IPS DF 6.9 (cell line): ENCODE measurements at places on chromosomes 6 and 20.

GRCh38 chr6:130740308-130740707 is 86.9 kb upstream of the SMLR1 start:
- no peak for DNase-seq
- H3K27me3 ChIP-seq: no peaks in the 10 kb centered on the region
- H3K36me3 ChIP-seq: no peaks in the 10 kb centered on the region
- no peak overlapping the region for H3K4me3 ChIP-seq

GRCh38 chr6:136921381-136921935 is 643 bp upstream of the SLC35D3 start:
- H3K4me1 ChIP-seq: peaks cover 4% of the 10 kb centered on the region
- no peak for DNase-seq
- no peaks in the 10 kb centered on the region; the same call in 1 of the 2 replicates for H3K36me3 ChIP-seq
- H3K27me3 ChIP-seq: peaks cover 32% of the 10 kb centered on the region
- H3K4me3 ChIP-seq: peak overlapping the region; percentile 32; the same call in 1 of the 2 replicates

- H3K4me3 ChIP-seq: no peak overlapping the region
- no peak overlapping the region for H3K27ac ChIP-seq
- H3K27me3 ChIP-seq: no peaks in the 10 kb centered on the region
- no peaks in the 10 kb centered on the region for H3K4me1 ChIP-seq
- no peak for DNase-seq
- no peaks in the 10 kb centered on the region for H3K36me3 ChIP-seq
Observed at GRCh38 chr20:11755071-11755841, 162.4 kb upstream of the BTBD3 start.

- H3K4me3 ChIP-seq: no peak overlapping the region; the same call in 1 of the 2 replicates
- DNase-seq: no peak
- no peaks in the 10 kb centered on the region for H3K4me1 ChIP-seq
Observed at GRCh38 chr6:133568970-133569889, 319.7 kb upstream of the TCF21 start.

DNA sequence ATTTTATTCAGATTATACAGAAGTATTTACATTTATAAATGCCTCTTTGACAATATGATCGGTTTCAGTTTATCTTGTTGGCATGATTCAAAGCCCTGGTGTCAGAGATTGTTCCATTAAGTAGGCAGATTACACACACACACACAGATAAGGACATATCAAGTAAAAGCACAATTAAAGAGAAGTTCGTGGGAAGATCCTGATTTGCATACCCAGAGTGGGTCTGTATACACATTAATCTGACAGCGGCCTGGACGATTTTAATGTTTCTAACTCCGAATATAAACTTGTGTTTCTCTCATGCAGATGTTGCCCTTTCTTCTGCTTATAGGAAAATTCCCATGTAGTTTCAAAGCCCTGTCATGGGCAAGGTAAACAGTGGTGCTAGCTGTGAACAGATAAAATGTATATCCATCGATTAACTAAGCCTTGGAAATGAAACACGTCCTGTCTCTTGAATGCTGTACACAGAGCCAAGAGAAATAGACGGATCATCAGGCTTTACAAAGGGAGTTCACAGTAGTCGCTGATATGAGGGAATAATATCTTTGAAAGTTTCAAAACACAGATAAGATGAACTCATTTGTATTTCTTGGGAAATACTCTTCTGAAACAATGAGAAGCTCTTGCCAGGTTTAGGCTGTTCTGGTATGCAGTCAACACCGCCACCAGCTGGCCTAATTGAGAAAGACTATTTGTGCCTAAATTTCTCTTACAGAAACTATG is 108.2 kb upstream of the GMDS start:
- no peak overlapping the region for H3K4me3 ChIP-seq
- no peaks in the 10 kb centered on the region for H3K27me3 ChIP-seq
- H3K27ac ChIP-seq: no peak overlapping the region
- no peaks in the 10 kb centered on the region for H3K36me3 ChIP-seq
- peak; percentile 27 for DNase-seq

GRCh38 chr6:100300221-100300736 is 164.4 kb downstream of the SIM1 start:
- H3K36me3 ChIP-seq: no peaks in the 10 kb centered on the region
- no peak for DNase-seq
- no peak overlapping the region for H3K27ac ChIP-seq
- H3K4me1 ChIP-seq: no peaks in the 10 kb centered on the region
- no peak overlapping the region for H3K4me3 ChIP-seq

GRCh38 chr20:61789329-61789728 is 276.4 kb downstream of the TAF4 start:
- no peak overlapping the region for H3K27ac ChIP-seq
- no peaks in the 10 kb centered on the region; the same call in none of the 2 replicates for H3K27me3 ChIP-seq
- DNase-seq: no peak
- no peaks in the 10 kb centered on the region for H3K4me1 ChIP-seq

DNA sequence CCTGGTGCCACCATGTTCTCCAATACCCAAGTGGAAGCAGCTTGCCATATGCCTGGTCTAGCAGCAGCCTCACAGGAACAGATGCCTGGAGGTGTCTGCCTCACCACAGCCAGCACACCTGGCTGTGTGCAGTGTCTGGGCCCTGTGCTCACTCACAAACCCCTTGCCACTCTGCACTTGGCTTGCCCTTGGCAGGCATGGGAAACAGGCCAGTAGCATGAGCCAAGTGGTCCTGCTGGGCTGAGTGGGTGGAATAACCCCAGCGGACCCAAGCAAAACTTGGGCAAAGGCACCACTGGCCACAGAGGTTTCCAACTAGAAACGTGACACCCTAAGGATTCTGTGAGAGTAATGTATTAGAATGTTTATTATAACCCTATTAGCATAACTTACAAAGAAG is 600.5 kb upstream of the GJE1 start:
- H3K4me3 ChIP-seq: no peak overlapping the region
- H3K36me3 ChIP-seq: peaks cover 3% of the 10 kb centered on the region; the same call in 1 of the 2 replicates
- H3K27ac ChIP-seq: no peak overlapping the region
- DNase-seq: no peak
- H3K27me3 ChIP-seq: no peaks in the 10 kb centered on the region

- no peak overlapping the region for H3K27ac ChIP-seq
- no peaks in the 10 kb centered on the region for H3K27me3 ChIP-seq
- H3K4me3 ChIP-seq: no peak overlapping the region
Observed at GRCh38 chr20:17615645-17616479, 46.0 kb downstream of the DSTN start.
